ENCODE measurements at places on chromosomes 2 and 18.

- peak; percentile 44 for DNase-seq
Measured at GRCh38 chr2:71347517-71347916, 15.9 kb downstream of the ZNF638 start.

- DNase-seq, result no peak
Measured at GRCh38 chr2:241280291-241280690, 35.2 kb downstream of the HDLBP start.

DNA sequence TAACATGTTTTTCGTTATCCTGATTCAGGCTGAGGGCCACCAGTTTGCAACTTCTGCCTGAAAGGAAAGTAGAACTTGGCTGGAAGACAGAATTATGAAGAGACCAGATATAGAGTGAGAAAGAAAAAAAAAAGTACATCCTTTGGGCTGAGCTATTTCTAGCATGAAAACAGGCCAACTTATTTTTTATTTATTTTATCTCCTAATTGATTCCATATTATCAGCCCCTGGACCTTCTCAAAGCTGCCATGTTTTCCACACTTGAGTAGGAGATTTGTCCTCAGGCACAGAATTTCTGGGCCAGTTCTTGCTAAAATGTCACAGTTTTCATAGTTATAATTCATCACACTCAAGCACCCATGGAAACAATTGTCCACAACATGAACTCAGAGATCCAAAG lies 586.8 kb upstream of the CNTNAP5 start:
- no peak for DNase-seq

DNA sequence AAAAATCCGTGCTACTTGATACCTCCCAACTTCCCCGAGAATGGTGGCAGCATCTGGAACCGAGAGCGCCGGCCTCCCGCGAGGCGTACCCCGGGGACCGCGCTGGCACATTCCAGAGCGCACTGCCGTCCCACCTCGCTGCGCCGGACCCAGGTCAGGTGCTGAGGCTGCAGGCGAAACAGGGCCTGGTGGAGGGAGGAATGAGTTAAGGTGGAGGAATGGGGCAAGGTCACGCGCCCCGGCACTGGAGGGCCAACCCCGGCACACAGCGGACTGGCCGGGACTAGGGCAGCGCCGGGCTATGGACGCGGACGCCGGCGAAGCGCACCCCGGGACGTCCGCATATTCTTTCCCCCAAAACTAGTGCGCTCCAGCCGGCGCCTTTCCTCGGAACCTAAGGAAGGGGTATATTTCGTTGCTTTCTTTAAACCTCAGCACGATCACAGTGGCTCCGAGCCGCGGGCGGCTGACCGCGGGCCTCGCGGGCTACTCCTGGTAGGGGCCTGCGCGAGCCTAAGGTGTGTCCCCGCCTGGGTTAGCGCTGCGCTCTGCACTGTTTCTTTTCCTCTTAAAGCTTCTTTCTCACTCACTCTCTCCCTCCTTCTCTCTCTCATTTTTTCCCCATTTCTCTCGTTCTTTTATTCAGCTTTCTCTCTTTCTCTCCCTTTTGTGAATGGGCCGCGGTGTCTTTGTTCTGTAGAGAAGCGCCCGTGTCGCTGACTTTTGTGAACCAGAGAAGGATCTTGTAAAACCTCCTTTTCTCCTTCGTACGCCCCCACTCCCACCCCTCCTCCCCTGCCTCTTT lies 2.1 kb upstream of the OTX1 start:
- no peak for DNase-seq

GRCh38 chr2:63066265-63066664 lies 15.6 kb downstream of the OTX1 start:
- DNase-seq, result no peak

DNA sequence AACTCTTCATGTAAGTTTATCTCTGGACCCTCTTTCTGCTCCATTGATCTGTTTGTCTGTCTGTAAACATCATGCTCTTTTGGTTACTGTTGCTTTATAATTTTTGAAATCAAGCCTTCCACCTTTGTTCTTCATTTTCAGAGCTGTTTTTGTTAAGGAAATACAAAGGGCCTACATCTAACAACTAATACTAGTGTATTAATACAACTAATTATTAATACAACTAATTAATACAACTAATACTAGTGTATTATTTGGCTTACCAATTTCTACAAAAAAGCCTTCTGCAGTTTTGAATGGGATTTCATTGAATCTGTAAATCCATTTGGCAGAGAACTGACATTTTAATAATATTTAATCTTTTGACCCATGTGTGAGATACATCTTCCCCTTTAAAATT lies 66.7 kb downstream of the ATP9B start:
- no peak for DNase-seq

- DNase-seq, result no peak
Measured at GRCh38 chr18:34223893-34224422, 755 bp downstream of the NOL4 start.

GRCh38 chr2:99607454-99607853 lies 117.6 kb upstream of the REV1 start:
- no peak for DNase-seq

DNA sequence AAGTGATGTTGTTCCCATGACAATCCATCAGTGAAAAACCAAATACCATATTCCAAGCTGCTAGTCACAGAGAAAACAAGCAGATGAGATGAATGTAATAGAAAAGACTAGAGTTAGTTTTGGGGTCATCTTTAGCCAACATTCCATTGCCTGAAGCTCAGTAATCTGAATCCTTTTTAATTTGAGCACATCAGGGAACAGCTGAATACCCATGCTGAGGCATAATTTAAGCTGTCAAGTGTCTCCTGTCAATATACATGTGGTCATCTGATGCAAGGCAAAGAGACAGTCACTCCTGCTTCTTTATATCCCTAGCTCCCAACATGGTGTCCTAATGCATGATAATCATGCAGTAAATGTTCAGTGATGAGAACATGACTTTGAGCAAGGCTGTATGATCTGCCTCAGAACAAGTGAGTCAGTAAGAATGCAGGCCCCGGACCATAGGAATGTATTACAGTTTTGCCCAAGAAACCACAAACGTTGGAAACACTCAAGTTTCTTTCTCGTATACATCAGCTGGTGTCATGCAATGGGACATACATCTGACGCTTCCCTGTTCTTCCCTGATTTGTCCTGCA lies 48.0 kb downstream of the CDK15 start:
- DNase-seq, result peak; percentile 99

DNA sequence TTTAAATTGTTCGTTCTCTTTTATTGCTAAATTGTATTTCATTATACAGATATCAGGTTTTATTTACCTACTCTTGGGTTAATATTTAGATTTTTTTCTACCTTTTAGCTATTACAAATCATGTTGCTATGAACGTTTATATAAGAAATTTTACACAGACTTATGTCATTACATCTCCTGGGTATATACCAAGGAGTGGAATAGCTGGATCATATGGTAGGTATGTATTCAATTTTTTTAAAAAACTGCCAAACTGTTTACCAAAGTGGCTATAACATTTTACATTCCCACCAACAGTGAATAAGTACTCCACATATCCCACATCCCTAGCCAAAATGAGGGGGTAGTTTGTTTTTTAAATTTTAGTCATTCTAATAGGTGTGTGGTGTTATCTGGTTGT lies 32.3 kb upstream of the BAZ2B start:
- DNase-seq, result no peak

GRCh38 chr2:118091631-118092030 lies 3.4 kb downstream of the INSIG2 start:
- no peak for DNase-seq

- DNase-seq, result no peak
Measured at GRCh38 chr2:69983392-69983966, 22.0 kb upstream of the ASPRV1 start.

DNA sequence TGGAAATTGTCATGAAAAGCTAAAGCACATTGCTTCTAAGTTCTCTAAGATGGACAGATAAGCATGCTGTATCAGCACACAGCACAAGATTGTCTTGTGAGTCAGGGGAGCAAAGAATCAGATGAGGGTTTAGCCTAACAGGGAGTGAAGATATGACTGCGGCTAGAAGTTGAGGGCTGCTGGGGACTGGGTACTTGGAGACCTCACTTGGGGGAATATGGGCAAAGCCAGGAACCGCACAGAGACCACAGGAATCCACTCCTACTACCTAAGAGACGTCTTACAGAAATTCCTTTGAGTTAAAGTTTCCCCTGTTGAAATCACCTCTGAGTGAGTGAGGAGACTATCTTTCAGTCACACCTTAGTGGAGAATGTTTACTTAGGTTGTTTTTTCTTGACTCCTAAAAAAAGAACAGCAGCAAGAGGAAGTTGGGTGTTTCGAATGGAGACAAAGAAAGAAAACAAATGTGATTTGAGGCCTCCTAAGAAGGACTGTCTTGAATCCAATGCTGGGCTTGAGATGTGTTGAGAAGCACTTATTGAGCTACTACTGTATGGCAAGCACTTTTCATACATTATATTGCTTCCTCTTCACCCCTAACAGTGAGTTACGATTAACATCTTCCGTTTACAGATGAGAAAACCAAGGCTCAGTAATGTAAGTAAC lies 100.7 kb downstream of the ANKRD44 start:
- DNase-seq, result peak; percentile 35

- DNase-seq, result no peak
Measured at GRCh38 chr2:10919410-10919770, 7.7 kb downstream of the KCNF1 start.

- peak; percentile 71 for DNase-seq
Measured at GRCh38 chr2:227106845-227107759, 56.9 kb downstream of the COL4A4 start.

DNA sequence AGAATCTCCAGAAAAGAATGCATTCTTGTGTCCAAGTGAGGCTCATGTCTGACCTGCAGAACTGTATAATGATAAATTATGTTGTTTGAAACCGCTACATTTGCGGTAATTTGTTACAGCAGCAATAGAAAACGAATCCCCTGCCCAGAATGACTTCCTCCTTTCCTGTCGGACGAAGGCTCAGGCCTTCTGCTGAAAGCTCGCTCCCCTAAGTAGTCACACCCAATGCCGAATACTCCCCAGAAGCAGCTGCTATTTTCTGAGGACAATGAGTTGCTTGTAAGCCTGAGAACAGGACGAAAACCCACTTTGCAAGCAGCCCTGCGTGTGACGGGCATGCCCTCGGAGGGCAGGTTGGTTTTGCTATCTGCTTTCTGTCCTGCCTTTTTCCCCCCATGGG lies 27.7 kb upstream of the PTPN4 start:
- no peak for DNase-seq

DNA sequence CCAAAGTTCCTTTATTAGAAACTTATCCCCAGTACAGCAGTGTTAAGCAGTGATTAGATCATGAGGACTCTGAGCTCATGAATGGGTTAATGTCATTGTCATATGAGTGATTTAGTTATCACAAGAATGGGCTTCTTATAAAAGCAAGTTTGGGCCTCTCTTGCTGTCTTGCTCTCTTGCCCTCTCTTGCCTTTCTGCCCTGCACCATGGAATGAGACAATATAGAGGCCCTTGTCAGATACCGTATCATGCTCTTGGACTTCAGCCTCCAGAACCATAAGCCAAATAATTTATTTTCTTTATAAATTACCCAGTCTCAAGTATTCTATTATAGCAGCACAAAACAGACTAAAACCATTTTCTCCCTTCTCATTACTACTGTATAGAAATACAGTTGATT lies 125.8 kb downstream of the TRABD2A start:
- DNase-seq, result no peak

- DNase-seq, result no peak
Measured at GRCh38 chr2:115999039-115999438, 1556.6 kb downstream of the DPP10 start.

DNA sequence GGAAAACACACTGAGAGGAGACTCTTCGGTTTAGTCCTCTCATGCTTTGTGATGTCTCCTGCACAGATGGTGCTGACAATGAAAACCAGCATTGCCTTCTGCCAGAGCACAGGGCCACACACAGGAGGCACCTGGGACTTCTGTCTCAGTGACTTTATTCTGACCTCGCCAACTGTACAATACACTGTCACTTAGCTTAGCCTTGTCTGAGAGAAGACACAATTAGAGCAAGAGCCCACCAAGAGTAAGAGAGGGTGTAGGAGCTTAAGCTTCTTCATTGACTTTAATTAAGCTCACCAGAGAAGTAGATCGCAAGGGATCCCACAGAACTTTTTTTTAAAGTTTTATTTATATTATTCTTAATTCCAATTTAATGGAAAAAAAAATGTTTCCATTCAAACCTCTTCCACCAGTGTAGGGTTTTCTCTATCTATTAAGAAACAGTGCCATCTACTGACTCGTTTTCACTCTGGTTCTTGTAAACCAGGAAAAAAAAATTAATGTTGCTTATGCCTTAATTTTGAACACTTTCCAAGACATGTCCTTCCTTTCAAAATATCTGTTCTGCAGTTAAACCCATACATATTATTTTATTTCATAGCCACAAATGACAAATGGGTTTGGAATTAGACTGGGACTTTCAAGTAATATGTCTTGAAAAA lies 42.4 kb upstream of the DDX18 start:
- DNase-seq, result peak; percentile 38
